KBM-7 (cell line): ENCODE measurements at places on chromosomes 6 and 20.

DNA sequence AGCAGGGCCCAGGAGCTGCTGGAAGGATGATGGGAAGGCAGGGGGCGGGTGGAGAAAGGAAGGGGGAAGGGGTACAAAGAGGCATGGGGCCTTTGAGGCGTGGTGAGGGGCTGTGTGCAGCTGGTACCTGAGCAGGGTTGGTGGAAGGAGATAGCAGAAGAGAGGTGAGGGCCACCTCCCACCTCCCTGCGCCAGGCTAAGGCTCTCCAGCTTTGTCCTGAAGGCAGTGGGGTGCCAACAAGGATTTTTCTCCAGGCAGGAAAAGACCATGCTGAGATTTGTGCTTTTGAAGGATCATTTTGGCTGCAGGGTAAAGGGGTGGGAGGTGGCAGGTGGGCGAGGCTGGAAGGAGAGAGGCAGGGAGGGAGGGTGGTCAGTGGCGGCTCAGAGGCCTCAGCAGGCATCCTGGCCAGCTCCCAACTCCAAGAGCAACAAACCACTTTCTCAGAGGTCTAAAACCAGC lies 40.8 kb downstream of the NOL4L start:
- no peak for DNase-seq

DNA sequence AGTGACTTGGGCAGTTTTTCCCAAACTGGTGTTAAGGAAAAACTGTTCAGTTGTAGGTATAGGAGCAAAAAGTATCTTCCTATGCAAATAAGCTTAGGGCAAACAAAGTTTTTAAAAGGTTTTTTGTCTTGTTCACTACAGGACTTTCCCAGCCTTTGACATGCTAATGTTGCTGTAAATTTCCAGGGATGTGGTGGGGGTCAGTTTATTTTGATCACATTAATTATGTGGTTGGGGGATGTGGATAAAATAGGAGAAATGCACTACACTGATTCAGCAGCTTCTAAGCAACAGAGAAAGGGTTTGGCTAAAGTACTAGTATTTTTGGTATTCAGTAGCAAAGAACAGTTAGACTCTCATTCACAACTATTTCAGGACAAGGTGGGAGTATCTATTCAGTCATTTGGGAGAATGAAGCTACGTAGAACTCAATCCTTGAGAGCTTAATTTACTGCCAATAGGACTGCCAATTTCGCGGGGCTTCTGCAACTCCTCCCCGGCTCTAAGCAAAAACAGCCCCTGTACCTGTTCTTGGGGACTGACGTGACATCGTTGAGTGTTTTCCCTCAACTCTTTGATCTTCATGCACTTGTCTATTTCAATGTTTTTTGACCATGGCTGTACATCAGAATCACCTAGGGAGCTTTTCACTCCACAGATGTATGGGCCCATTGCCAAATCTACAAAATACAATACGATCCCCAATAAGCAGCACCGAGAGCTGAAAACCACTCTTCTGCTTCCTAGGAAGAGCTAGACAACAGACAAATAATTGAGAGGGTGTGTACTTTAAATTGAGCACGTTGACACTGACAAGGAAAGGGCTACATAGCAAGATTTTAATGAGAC lies 94.8 kb upstream of the NHSL1 start:
- DNase-seq = no peak

- DNase-seq = no peak
Measured at GRCh38 chr6:93454533-93454932, 35.2 kb upstream of the EPHA7 start.

GRCh38 chr6:37004044-37004980 lies 1.1 kb upstream of the FGD2 start:
- no peak for DNase-seq

DNA sequence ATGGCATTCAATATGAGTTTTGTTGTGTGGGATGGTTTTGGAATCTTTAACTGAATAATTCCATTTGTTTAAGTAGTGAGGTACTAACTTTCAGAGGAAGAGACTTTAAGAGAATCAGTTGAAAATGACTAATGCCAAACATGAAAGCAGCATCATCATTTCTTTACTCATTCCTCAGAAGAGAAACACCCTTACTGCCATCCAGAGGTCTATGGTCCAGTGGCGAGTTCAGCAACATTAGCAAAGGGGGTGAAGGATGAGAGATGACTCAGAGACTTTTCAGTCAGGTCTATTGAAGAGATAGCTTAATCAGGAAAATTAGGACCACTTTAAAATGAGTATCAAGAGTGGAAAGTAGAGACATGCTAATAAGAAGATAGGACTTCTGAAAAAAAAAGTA lies 118.8 kb downstream of the COL19A1 start:
- DNase-seq = no peak

DNA sequence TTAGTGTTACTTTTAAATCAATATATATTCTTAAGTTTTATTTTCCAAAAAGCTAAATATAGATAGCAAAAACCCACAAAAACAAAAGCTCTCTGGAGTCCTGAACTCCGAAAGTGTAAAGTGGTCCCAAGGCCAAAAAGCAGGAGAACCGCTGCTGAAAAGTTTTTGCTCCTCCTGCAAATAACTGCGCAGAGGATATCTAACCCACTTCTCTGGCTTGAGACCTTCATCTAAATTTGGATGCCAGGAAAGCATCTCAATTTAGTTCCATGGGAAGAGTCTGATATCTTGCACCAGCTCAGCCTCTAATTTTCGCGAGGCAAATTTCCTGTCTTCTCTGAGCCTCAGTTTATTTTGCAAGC lies 523 bp downstream of the MRPS10 start:
- DNase-seq = no peak

DNA sequence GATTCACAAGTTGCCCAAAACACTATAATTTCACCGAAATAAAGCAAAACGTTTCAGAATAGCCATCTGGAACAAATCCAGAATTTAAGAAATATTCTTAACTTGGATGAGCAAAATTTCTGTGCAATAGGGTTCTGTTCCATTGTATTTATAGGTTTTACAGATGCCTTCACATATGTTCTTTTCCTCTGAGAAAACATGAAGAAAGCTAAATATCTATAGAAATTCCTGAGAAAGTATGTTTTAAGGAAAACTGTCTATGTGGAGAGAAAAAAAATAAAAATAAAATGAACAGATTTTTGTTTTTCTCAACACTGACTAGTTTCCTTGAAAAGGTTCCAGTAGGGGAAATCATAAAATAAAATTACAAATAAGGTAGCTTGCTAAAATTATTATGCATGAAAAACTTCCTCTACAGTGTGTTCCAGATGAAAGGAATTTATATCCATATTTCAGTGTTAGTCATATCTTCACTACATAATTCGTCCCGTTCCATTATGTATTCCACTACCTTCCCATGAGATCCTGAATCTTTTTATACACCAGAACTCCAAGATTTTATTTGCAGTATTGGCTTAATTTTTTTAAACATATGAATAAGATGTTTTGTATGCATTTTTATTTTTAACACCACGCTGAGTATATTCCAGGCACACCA lies 42.4 kb upstream of the TMX4 start:
- DNase-seq = no peak

DNA sequence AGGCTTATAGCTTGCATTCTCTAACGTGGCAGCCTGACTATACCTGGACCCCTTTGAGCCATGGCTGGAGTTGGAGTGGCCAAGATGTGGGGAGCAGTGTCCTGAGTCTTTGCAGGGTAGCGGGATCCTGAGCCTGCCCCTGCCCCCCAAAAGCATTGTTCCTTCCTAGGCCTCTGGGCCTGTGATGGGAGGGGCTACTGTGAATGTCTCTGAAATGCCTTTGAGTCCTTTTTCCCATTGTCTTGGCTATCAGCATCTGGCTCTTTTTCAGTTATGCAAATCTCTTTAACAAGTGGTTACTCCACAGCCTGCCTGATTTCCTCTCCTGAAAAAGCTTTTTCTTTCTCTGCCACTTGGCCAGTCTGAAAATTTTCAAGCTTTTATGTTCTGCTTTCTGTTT lies 17.0 kb upstream of the PRL start:
- DNase-seq = peak; percentile 4

- no peak for DNase-seq
Measured at GRCh38 chr20:2697768-2698167, 5.2 kb downstream of the EBF4 start.

DNA sequence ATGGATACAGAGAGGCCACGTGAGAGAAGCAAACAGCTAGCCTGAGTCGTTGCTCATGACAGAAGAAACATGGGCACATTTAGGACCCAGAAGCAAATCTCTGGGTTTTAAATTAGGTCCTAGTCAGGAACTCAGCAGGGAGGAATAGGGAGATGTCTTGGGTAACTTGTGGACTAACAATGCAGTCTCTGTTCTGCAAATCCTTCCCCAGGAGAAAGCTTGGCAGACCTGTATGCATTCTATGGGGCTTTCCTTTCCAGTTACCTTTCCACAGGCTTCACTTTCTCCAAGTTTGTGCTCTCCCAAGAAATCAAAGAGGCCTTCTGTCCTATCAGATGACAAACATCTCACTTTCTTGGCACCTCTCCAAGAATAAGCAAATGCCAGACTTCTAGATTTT lies 47.2 kb upstream of the PLCB4 start:
- DNase-seq = no peak

DNA sequence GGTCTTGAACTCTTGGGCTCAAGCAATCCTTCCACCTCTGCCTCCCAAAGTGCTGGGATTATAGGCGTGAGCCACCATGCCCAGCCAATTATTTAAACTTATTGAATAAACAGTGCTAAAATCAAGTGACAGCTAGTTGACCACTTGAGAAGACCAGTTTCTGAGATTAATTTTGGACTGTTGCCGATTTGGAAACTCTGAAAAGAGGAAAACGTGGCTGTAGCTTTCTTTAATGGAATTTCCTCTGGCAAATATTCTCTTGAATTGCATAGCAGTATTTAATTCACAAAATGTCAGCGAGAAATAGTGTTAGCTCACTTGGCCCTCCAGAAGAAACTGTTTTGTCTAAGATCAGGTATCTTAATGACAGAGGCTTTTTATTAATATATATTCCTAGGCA lies 754.5 kb downstream of the HDGFL1 start:
- DNase-seq = no peak

GRCh38 chr6:158095031-158095430 lies 73.0 kb downstream of the SERAC1 start:
- DNase-seq = no peak

DNA sequence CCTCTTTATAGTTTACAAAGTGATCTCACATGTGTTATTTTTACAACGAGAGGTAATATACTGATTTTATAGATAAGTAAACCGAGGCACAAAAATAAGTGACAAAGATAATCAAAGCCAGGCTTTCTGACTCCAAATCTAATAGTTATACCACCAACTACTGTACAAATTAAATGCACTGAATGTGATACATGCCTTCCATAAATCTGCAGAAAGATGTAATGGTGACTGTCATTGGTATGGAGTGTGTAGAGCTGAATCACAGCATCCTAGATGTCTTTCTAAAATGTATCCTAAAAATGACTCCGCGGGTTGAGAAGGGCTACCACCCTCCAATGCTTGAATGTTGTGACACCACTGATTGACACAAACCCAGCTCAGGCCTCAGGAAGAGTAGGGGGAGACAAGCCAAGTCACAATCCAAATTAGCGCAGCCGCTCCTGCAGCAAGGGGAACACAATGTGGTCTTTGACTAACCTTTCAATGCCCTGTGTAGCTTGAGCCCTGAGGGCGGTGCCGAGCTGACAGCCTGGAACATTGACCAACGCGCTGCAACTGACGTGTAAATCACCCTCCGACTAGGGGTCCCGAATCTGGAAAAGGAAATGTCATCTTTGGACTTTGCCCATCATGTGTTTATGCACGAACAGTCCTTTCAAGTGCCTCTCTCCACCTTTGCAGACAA lies 136.8 kb downstream of the OLIG3 start:
- no peak for DNase-seq

DNA sequence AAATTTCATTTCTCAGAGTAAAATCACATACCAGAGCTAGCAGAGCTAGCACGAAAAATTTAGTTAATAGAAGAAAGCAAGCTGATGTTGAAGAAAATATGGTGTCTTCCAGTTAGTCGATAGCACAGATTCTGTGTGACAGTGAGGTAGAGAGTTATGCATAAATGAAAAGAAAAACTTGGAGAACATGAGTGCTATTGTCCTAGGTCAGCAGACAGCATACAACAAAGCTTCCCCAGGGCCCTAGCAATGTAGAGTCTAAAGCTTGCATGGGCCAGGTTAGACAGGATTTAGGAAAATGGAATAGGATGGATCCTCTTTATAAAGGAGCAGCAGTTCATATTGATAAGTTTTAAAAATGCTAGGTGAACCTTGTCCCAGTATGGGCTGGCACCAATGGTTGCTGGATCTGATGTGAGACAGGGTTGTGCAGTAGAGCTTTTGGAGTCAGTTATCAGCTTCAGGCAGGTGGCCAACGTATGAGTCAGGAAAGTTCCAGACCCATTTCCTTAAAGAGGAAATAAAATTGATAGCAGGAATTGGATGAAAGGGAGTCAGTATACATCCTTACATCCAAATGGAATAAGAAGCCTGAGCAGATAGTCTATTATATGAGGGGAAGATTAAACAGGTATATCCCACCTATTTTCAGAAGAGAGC lies 277.2 kb downstream of the FRK start:
- DNase-seq = no peak

GRCh38 chr6:12490351-12490903 lies 200.3 kb downstream of the EDN1 start:
- no peak for DNase-seq

GRCh38 chr20:37360391-37361115 lies 14.6 kb downstream of the SRC start:
- DNase-seq = no peak

GRCh38 chr6:144920391-144920961 lies 635.3 kb downstream of the UTRN start:
- DNase-seq = no peak

DNA sequence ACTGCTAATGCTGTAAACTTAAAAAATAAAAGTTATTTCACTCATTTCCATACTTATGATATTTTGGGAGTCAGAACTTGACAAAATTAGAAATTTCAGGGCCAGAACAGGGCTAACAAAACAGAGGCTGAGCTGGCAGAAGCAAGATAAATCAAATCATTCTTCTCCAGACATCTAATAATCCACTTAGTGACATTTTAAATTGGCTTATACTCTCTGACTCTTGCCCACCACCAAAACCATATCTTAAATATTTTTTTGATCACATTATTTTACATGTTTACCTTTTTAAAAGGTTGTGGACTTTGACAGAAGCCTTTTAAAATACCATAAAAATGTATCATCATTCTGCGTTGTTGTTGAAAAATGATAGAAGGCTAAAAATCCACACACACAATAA lies 116.5 kb downstream of the LMBRD1 start:
- no peak for DNase-seq

DNA sequence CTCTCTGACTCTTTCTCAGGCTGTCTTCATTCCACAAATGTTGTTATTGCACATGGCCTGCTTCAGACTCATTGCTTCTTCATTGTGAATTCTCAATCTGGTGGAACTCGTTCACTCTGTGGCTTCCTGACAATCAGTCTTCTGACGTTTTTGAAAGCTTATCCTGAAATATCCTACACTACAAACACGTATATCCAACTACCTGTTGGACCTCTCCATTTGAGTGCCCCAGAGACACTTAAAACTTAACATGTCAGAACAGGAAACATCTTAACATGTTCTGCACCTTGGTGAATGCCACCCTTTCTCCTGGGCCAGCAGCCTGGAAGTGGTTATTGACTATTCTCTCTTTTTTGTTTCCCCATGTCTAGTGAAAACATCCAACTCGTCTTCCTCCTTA lies 50.8 kb downstream of the AIG1 start:
- no peak for DNase-seq
